Pancreas (tissue), 10 donors: ENCODE measurements at places on chromosomes 3 and 15. TPM values are rescaled to one million over a fixed set of nuclear protein-coding genes. Genes with fewer than 3 reads are reported as not detected.

DNA sequence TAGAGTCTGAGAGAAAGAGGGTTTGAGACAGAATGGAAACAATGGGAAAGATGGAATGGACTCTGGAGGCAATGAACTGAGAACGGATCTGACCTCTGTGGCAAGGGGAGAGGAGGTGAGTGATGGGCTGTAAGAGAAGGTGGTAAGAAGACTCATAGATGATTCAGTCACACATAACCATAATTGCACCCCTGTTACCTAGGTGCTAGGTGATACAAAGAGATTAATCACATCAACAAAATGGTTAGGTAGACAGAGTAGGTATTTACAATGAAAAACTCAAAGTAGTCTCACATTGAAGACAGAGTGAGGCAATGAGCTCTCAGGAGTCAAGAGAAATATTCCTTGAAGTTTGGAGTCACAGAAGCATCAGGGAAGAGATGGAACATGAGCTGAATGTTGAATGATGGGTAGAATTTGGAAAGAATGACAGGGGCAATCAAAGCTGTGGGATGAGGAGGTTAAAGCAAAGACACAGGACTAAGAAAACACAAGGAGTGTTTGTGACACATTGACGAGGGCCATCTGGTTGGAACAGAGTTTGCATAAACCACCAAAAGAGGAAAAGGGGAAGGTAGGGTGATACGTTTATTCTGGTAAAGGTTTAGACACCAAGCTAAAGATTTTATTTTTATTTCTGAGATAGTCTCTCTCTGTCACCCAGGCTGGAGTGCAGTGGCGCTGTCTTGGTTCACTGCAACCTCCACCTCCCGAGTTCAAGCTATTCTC, 32.7 kb downstream of the MME start:
- no peak for DNase-seq

- no peak for DNase-seq
These were observed 159.7 kb upstream of the TBL1XR1 start for GRCh38 chr3:177356952-177357351.

- no peak for DNase-seq
These were observed 319.2 kb downstream of the SLC9A9 start for GRCh38 chr3:143529018-143529478.

DNA sequence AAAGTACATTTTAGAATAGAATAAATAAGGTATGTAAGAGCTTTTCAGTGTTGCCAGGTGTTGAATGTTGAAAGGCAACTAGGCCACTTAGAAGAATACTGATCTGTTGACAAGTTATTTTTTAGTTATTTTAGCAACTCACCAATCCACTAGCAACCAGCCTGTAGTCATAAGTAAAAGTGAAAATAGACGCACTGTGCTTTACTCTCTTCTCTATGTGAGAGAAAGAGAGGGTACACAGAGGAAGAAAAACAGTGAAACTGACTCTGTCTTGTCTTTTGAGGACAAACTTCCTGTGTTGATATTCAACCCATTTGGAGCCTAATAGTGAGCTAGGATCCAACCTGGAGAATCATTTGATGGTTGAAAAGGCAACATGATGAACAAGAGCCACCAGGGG, 327.1 kb upstream of the GOLIM4 start:
- no peak for DNase-seq

- no peak for DNase-seq
These were observed 15.5 kb downstream of the RABL3 start for GRCh38 chr3:120726791-120727190.

DNA sequence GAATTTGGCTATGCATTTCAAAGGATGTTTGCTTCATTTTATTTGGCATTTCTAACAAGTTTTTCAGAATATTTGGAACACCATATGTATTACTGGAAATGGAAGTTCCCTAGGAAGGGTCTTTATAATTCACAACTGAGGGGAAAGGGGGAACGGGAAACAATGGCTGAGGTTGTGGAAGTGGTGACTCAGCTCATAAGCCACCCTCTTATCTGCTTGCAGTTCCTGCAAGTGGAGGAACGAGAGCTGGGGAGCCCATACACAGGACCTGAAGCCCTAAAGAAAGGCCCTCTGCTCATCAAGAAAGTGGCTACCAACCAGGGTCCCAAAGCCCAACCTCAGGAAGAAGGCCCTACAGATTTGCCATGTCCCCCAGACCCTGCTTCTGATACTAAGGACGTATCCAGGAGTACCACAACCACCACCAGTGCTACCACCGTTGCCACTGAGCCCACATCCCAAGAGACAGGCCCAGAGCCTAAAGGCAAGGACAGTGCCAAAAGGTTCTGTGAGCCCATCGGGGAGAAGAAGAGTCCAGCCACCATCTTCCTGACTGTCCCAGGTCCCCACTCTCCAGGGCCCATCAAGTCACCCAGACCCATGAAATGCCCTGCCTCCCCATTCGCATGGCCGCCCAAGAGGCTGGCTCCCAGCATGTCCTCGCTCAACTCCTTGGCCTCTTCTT, 37.9 kb downstream of the ESYT3 start:
- DNase-seq: no peak

GRCh38 chr3:131735116-131735515, 232.3 kb upstream of the MRPL3 start:
- DNase-seq: no peak

- no peak for DNase-seq
These were observed 30.0 kb downstream of the MRAS start for GRCh38 chr3:138378331-138378730.

DNA sequence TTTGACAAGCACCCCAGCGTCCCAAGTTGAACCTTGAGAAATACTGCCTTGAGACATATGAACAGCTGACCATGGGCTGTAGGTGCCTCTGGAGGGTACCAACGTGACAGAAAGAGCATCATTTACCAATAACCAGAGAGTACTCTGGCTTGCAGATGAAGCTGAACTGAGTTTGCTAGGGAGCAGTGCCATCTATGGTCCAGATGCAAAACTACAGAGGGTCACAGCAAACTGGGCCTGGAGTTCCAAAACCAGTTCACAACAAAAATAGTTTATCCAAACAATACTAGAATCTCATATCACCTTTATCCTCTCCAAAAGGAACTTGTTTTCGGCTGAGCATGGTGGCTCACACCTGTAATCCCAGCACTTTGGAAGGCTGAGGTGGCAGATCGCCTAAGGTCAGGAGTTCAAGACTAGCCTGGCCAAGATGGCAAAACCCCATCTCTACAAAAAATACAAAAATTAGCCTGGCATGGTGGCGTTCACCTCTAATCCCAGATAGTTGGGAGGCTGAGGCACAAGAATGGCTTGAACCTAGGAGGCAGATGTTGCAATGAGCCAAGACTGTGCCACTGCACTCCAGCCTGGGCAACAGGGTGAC, 69.3 kb downstream of the CHAC1 start:
- DNase-seq: no peak

DNA sequence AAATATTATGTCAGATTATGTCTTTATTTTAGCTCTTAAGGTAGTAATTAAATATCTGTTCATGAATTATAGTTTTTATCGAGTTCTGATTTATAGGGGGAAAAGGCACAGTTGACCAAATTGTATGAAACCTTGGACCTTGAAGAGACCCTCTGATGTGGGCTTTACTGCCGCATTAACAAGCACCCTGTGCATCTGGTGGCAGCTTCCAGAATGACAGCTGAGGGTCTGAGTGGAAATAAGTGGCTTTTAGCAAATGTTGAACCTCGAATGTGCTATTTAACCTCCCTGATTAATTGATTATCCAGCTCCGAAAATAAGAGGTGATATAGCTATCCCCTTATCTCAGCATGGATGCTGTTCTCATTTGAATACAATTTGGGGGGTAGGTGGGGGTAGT, 87.0 kb downstream of the TMEM108 start:
- no peak for DNase-seq

DNA sequence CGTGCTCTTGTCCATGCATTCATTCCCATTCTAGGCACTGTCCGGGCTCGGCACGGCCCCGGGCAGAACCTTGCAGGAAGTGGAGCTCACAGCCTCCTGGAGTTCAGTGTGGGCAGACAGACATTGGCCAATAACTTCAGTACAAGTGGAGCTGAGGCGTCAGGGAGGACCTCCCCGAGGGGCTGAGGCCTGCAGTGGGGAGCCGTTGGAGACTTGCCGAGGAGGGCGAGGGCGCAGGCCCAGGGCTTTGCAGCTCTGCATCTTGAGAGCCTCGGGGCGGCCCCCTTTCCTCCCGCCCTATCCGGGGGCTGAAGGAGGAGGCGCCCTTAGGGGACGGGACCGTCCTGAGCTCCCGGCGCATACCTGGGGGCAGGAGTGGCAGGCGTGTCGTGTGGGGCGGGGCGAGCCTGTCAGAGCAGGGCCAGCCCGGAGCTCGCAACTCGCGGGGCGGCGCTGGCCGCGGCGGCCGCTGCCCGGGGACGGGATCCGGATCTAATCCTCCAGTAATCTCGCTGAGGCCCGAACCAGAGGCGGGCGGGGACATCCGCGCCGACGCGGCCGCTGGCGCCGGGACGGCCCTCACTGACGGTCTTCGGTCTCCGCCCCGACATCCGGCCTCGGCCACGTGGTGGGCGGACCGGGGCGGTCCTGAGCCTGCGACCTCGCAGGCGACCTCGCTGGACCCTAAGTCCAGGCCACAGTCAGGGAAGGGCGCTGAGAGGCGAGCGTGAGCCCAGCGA, at the start of gene ACY1:
TSS of gene ACY1 (plus strand) at position 698 of the 740 bp plus-strand sequence. CDS start 530 bp downstream, outside the sequence.
- DNase-seq: peak; percentile 94

- no peak for DNase-seq
These were observed 2.1 kb upstream of the FBXL22 start for GRCh38 chr15:63595065-63595464.

- DNase-seq: no peak
These were observed 11.4 kb downstream of the DET1 start for GRCh38 chr15:88535100-88535499.

GRCh38 chr3:101189796-101190195, 130.6 kb downstream of the IMPG2 start:
- no peak for DNase-seq

DNA sequence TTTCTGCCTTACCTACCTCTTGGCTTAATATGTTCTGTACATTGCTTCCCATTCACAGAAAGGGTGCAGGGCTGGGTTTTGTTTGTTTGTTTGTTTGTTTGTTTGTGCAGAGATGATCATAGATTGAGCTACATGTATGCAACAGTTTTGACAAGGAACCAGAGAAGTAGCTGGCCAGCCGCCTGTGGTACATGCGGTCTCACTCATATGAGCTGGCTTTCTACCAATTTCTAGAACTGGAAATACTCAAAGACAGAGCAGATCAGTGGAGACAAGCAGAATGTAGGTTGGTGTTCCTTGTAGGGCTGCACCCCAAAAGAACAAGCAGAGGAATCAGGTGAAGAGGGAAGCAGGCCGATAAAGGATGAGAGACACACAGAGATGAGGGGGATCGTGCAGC, 502.7 kb downstream of the SOX2 start:
- no peak for DNase-seq

- DNase-seq: no peak
These were observed 332.6 kb downstream of the LSAMP start for GRCh38 chr3:116112696-116113095.

DNA sequence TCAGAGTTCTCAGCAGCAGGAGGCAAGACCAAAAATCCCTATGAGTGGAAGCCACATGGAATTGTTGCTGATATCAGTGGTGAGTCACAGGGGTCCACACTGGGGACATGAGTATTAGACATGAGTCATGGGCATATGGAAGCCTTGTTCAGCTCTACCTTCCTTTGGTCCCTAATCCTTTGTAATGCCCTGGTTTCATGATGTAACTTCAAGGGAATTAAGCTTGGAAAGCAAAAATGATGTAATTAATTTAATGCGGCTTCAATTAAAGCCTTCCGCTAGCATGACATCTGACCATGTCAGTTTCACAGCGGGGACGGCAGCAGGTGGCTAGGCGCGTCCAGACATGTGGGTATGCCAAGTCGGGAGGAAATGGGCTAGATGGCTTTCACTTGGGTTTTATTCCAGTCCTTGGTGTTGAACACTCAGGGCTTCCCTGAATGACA, 176.1 kb upstream of the RGMA start:
- DNase-seq: no peak

GRCh38 chr15:41634072-41634626, 26.1 kb upstream of the MGA start:
- DNase-seq: no peak

DNA sequence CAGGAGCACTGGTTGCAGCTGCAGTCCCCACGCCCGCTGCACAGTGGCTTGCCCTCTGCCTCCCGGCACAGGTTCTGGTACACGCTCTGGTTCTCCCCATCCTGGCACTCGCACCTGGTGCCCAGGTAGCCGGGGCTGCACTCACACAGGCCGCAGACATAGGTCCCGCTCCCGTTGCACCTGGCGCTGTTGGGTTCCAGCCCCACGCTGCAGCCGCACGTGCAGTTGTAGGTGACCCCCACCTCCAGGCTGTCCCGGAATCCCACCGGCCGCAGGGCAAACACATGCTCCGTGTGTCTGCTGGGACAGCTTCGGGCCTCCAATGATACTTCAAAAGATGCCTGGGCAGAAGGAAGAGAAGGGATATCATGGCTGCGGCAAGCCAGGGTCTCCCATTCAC, 66.2 kb downstream of the UMPS start:
- no peak for DNase-seq

GRCh38 chr15:68447209-68447608, 15.2 kb upstream of the ITGA11 start:
- DNase-seq: no peak

GRCh38 chr3:58627941-58628340, 38.6 kb downstream of the FAM3D start:
- DNase-seq: no peak

- peak; percentile 10 for DNase-seq
These were observed at the start of the genes DUOX1 and DUOXA1 for GRCh38 chr15:45129651-45130129. Gene DUOX1 (plus strand): TSS chr15:45129994. CDS start chr15:45131967, 1,973 bp downstream. Gene DUOXA1 (minus strand): TSS chr15:45129879. CDS start chr15:45123014, 6,865 bp downstream.

- DNase-seq: no peak
These were observed 101.9 kb downstream of the GRM7 start for GRCh38 chr3:6962801-6963200.

DNA sequence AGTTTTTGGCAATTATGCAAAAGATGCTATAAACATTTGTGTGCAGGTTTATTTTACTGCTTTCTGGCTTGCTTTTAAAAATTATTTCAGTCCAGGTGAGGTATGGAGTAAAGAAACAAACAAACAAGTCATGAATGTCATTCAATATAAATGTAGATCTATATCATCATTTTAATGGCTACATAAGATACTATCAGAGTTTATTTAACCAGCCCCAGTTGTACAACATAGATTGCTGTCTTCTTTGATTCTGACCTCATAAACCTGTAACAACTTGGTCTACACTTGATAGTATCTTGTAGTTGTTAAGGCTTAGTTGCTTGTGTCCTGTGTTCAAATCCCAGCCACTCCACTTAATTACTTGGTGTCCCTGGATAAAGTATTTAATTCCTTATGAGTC, 46.0 kb upstream of the RNU6-1 start:
- DNase-seq: no peak

- DNase-seq: no peak
These were observed 11.2 kb downstream of the CYP8B1 start for GRCh38 chr3:42864321-42864950.

The PML gene
- 18.6 TPM for total RNA-seq

The CACNA1D gene
- 14.8 TPM for total RNA-seq

The MINDY4B gene
- total RNA-seq: not detected

The SAMD7 gene
- total RNA-seq: not detected

The ZPLD1 gene
- total RNA-seq: 0.18 TPM

The EPHA6 gene
- total RNA-seq: 0.74 TPM

The XCR1 gene
- total RNA-seq: 0.09 TPM

The TMEM202 gene
- total RNA-seq: not detected

The GADL1 gene
- total RNA-seq: not detected

The CCR9 gene
- total RNA-seq: not detected

The SECISBP2L gene
- 17.6 TPM for total RNA-seq

The RETNLB gene
- not detected for total RNA-seq

The PAK6 gene
- 4.7 TPM for total RNA-seq

The DLL4 gene
- 4.5 TPM for total RNA-seq
